ENCODE measurements at places on chromosomes 3 and 15.

GRCh38 chr3:127858937-127859336 is 36.6 kb upstream of the MGLL start:
- DNase-seq: no peak

GRCh38 chr15:93034512-93034911 is 54.5 kb downstream of the RGMA start:
- DNase-seq: no peak

GRCh38 chr3:143536817-143537535 is 311.3 kb downstream of the SLC9A9 start:
- no peak for DNase-seq

- no peak for DNase-seq
Observed at GRCh38 chr3:23175341-23176083, 27.6 kb upstream of the UBE2E2 start.

DNA sequence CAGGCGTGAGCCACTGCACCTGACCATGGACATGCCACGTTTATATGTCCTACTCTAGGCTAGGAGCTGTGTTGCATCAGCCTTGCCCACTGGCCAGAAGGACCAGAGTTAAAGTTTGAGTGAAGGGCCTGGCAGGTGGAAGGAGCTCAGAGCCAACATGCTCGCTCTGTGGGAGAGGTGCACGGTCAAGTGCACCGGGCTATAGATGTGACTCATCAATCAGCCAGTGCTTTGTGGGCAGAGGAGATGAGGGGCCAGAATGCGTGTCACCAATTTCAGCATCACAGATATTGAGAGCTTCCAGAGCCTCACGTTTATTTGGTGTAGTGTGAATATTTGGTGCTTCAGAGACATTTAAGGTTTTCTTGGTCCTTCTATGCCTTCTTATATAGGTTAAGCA is 137.3 kb upstream of the KBTBD8 start:
- DNase-seq: no peak

- DNase-seq: no peak
Observed at GRCh38 chr3:51777985-51778384, 1.1 kb downstream of the IQCF6 start.

DNA sequence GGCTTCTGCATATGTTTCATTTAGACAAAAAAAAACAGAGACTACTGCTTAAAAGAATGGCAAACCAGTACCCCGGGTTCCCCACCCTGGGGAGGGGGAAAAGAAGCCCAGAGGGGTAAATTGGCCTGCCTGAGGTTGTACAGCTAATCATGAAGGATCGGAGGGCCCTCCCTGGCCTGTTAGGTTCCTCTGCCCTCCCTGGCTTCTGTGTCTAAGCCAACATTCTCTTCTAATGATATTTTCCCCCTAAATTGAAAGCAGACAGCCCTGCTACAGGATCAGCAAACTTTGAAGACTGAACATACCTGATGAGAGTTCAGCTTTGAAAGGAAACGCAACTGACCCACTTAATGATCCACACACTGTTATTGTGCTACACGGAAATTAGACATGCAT is 2.5 kb downstream of the ARHGAP31 start:
- DNase-seq: no peak

DNA sequence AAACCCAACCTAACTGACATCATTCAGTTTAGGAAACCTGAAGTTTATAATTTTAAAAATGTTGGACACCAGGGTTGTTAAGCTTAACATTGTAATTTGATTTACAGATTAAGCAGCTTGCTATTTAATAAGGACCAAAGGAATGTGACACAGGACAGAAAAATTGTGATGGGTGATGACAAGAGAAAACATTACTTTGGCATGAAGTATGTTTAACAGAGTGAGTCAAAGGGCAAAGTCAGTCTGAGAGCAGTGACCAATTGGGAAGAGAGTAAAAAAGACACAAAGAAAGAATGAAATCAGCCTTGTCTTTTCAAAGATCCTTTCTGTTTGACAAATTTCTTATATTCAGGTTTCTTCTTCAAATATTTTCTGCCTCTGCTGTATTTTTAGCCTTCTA is 1301.6 kb downstream of the SI start:
- DNase-seq: no peak

DNA sequence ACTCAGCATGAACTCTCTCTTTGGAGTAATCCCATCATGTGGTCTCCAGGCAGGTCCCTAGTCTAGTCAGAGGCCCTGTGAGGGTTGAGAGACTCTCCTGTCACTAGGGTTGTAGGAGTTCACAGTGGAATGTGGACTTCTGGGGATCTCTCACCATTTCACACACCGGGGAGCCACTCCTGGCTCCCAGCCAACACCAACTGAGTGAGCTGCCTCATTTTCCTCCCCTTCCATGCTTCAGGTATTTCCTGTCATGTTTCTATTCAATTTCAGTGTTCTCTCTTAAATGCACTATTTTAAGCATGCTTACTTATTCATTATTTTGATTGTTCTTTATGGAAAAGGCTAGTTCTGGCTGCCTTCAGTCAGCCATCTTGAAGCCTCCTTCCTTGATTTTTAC is 467.5 kb upstream of the ARL6 start:
- no peak for DNase-seq

GRCh38 chr15:37524601-37525000 is 409.8 kb upstream of the TMCO5A start:
- DNase-seq: no peak

- no peak for DNase-seq
Observed at GRCh38 chr3:147161833-147162232, 244.5 kb downstream of the ZIC4 start.

DNA sequence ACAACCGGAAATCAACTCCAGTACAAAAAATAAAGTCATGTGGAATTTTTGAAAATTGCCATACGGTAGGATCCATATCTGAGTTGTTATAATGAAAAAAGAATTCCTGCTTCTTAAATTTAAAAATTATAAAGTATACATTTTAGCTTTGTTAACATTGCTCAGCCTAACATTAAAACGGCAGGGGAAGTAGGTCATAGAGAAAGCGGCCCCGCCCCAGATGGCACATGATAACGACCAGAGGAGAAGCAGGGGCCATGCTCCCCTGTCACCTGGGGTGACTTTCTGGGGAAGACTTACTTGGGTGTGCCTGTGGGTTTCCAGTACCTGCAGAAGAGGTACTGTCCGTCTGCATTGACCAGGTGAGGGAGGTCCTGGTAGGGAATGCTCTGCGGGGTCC is 921 bp downstream of the MGLL start:
- DNase-seq: no peak

DNA sequence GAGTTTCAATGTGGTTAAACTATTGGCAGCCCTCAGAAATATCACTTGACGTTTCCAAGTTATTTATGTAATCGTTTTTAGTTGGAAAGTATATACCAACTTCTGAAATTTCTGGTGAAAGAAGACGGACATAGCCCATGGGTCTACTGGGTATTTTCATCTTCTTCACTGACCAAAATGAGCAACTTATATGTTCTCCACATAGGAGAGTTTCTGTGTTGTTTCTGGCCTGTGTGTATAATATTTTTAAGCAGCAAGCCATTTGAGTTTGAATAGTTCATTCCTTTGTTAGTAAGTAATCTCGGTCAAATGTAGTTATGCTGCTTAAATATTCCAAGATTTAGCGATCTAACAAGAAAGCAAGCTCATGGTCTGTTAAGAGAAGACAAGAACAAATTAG is 57.3 kb downstream of the ADAMTSL3 start:
- no peak for DNase-seq

GRCh38 chr3:56368846-56369245 is 99.4 kb downstream of the ERC2 start:
- DNase-seq: no peak

DNA sequence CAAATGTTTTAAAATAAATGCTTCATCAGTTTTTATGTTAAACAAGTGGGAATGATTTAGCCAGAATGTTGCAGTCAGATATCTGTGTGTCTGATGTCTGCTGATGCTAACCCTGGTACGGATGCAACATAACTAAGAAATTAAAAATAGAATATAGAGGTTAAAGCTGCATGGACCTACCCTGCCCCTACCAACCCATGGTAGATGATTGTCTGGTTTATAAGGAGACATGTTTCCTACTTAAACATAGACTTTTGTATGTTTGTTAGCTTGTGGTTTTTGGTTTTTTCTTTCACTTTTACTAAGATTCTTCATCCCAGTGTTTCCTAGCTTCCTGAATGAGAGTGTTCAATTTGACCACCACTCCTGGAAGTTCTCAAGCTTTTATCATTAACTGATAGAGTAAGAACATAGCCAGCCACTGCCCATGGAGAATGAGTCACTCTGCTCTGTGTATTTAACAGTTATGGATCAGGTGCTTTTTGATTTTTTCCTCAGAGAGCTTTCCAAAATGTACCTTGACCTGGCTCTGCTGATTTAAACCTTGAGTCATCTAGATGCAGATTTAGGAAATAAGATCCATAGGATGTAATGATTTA is 70.7 kb upstream of the VEPH1 start:
- DNase-seq: no peak

- no peak for DNase-seq
Observed at GRCh38 chr15:99371180-99372103, 120.2 kb downstream of the LRRC28 start.

DNA sequence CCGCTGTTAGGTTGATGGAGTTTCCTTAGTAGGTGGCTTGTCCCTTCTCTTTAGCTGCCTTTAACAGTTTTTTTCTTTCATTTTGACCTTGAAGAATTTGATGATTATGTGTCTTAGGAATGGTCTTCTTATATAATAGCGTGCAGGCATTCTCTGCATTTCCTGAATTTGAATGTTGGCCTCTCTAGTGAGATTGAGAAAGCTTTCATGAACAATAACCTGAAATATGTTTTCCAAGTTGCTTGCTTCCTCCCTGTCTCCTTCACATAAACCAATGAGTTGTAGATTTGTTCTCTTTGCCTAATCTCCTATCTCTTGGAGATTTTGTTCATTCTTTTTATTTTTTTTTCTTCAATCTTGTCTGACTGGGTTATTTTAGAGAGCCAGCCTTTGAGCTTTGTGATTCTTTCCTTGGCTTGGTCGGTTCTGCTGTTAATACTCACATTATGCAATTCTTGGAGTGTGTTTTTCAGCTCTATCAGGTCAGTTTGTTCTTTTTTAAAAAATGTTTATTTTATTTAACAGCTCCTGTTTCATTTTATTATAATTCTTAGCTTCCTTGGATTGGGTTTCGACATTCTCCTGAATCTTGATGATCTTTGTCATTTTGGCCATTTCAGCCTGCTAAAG is 627.9 kb downstream of the SI start:
- no peak for DNase-seq

DNA sequence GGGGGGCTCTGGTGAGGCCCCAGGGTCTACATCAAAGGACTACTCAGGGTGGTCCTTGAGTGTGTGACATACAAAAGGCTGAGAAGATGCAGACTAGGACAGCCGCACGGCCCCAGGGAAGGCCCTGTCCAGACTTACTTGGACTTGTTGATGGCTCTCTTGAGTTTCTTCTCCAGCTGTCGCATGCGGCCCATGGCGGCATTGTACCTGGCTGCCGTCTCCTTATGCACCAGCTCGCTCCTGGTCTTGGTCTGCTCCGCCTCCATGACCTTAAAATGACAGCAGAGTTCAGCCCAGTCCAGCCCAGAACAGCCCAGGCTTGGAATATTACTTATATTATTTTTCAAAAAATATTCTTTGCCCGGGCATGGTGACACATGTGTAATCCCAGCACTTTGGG is 56.0 kb downstream of the CAPN7 start:
- DNase-seq: no peak

- no peak for DNase-seq
Observed at GRCh38 chr3:29827756-29828155, 546.9 kb downstream of the RBMS3 start.
